Liver (tissue), 10 donors: ENCODE measurements at places on chromosomes 7 and 10. TPM values are rescaled to one million over a fixed set of nuclear protein-coding genes. Genes with fewer than 3 reads are reported as not detected.
A peak's percentile ranks its signal among the peaks of the same experiment; 100 is the strongest.

GRCh38 chr7:139626817-139627216, 103.3 kb downstream of the CLEC2L start:
- H3K36me3 ChIP-seq = peaks cover 62% of the 10 kb centered on the region
- H3K4me3 ChIP-seq = no peak overlapping the region
- H3K27me3 ChIP-seq = no peaks in the 10 kb centered on the region
- no peak overlapping the region for H3K27ac ChIP-seq
- H3K4me1 ChIP-seq = no peaks in the 10 kb centered on the region
- no peak for DNase-seq

DNA sequence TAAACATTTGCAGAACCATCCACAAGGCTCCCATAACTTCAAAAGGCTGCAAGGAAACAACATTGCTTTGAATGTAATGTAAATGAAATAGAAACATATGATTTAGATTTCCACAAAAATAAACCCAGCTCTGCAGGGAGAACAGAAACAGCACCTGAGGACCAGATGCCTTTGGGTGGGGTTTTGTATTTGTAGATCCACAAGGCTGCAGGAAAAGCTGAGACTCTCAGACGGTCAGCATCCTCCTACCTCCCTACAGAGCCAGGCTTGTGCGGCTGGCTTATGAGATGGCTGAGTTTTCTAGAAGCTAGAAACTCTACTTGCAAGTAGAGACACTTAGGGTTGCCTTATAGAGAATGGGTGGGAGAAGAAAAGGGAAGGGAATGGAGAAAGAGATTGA, 49.8 kb downstream of the FAM107B start:
- no peaks in the 10 kb centered on the region for H3K4me1 ChIP-seq
- no peaks in the 10 kb centered on the region for H3K27me3 ChIP-seq
- H3K36me3 ChIP-seq = no peaks in the 10 kb centered on the region
- no peak overlapping the region for H3K4me3 ChIP-seq
- no peak overlapping the region for H3K27ac ChIP-seq

DNA sequence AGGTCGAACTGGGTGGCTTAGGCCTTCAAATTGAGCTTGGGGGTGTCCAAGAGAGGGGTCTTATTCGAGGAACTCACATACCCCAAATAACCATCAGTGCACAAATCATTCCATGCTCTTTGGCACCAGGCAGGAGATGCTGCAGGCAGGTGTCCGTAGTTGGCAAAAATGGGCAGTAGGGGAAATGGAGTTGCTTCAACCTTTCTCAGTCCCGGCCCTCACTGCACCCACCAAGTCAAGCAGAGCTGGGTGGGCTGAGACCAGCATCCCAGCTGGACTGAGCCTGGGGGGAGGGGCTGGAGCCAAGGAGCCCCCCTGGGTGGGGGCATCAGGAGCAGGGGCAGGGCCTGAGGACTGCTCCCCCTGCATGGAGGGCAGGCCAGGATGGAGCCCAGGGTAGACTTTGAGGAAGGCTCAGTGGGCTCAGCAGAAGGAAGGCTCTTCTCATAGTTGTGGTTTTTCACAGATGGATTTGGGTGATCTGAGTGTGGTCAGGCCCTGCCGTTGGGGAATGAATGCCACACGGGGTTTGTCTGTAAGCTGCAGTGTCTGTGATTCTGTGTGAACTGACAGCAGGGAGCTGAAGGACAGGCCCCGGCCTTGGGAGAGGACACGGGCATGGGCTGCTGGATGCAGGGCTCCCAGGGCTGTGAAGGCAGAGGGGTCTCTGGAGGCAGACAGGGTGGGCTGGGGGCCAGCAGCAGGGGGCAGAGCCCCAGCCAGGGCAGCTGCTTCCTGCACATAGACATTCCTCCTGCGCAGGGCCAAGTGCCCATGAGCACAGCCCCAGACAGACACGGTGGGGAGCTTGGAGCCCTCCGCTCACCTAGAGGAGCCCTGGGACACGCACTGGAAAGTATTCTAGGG, 144.5 kb downstream of the ADCY1 start:
- no peak for DNase-seq
- H3K27me3 ChIP-seq = no peaks in the 10 kb centered on the region
- no peak overlapping the region for H3K27ac ChIP-seq

- H3K27ac ChIP-seq = no peak overlapping the region
- H3K27me3 ChIP-seq = no peaks in the 10 kb centered on the region
- H3K4me3 ChIP-seq = peak overlapping the region; percentile 40
- peaks cover 27% of the 10 kb centered on the region for H3K4me1 ChIP-seq
- no peaks in the 10 kb centered on the region for H3K36me3 ChIP-seq
- peak; percentile 46 for DNase-seq
These were observed 1.3 kb downstream of the CYTH3 start for GRCh38 chr7:6271060-6271658.

GRCh38 chr10:13978533-13979115, 352.1 kb downstream of the FRMD4A start:
- H3K4me3 ChIP-seq = no peak overlapping the region
- H3K27me3 ChIP-seq = no peaks in the 10 kb centered on the region
- H3K27ac ChIP-seq = no peak overlapping the region
- DNase-seq = no peak
- H3K4me1 ChIP-seq = peaks cover 10% of the 10 kb centered on the region

GRCh38 chr10:131929122-131929845, 28.5 kb downstream of the PPP2R2D start:
- H3K27ac ChIP-seq = no peak overlapping the region
- H3K27me3 ChIP-seq = no peaks in the 10 kb centered on the region
- peaks cover 8% of the 10 kb centered on the region for H3K4me1 ChIP-seq

DNA sequence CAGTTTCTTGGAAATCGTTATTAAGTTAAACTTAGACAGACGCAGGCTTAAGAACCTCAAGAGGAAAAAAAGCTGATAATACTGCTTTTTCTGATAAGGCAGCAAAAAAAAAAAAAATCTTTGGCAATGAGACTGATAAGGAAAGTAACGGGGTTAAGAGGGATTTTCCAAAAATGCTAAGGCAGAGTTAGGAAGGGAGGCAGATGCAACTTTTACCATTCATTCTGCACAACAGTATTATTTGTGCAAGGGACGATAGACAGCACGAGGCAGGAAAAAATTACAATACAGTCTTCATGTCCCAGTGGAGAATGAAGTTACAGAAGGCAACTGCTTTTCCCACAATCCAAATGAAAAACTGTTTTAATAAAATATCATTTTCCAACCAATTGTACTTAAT, 194.0 kb downstream of the DOCK4 start:
- no peak overlapping the region for H3K27ac ChIP-seq
- DNase-seq = no peak
- no peak overlapping the region for H3K4me3 ChIP-seq
- H3K4me1 ChIP-seq = peaks cover 4% of the 10 kb centered on the region
- H3K27me3 ChIP-seq = no peaks in the 10 kb centered on the region

- H3K27ac ChIP-seq = no peak overlapping the region
- no peaks in the 10 kb centered on the region for H3K27me3 ChIP-seq
- H3K36me3 ChIP-seq = no peaks in the 10 kb centered on the region
- DNase-seq = no peak
These were observed 120.4 kb upstream of the TARP start for GRCh38 chr7:38393874-38394273.

DNA sequence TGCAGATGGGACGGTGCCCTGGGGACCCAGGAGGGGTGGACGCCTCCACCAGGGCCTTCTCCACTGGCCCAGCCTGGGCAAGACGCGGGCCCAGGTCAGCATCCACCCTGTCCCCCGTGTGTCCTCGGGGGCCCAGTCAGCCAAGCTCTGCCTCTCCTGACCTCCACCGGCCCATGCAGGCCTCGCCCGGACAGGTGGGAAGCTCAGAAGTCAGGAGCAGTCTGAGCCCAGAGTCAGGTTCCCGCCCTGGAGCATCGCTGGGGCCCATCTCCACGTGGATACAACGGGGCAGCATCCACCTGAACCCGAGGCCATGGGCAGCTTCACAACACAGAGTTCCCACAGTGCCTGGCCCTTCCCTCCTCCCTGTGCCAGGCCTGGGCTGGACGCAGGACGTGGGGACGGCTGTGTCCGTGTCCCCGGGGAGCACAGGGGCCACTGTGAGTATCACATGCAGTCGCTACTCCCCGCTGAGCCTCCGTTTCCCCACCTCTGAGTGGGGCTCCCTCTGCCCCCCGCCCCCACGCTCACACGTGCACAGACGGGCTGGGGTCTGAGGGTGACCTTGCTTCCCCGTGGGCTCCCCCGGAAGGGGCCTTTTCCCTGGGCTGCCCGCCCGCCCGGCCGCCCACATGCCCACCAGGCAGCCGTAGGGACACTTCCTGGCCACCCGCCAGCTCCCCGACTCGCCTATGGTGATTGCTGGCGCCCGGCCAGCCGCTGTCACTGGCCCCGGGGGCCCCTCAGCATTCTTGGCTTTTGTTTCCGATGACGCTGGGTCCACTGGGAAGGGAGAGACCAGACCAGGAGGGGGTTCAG, 64.3 kb downstream of the PDGFA start:
- no peak overlapping the region for H3K4me3 ChIP-seq
- H3K27me3 ChIP-seq = no peaks in the 10 kb centered on the region
- no peaks in the 10 kb centered on the region for H3K36me3 ChIP-seq
- no peaks in the 10 kb centered on the region for H3K4me1 ChIP-seq
- no peak for DNase-seq

DNA sequence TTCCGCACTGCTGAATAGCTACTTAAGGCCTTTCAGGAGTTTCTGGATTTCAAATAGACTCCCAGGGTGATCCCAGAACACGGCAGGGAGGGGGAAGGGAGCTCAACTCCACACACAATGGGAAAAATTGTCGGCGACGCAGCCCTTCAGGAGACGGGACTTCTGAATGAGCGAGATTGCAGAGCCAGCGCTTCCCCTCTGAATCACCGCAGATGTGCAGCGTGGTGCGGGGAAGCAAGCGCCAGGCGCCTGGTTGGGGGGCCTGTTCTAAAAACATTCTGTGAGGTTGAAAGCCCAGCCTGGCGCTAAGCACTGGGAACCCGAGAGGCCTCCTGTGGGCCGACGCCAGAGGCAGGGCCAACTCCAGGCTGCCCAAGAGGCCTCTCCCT, 163.3 kb downstream of the MAD1L1 start:
- H3K27ac ChIP-seq = no peak overlapping the region

GRCh38 chr10:116444527-116445142, 17.0 kb downstream of the PNLIPRP3 start:
- no peaks in the 10 kb centered on the region for H3K27me3 ChIP-seq
- H3K4me3 ChIP-seq = no peak overlapping the region
- no peaks in the 10 kb centered on the region for H3K36me3 ChIP-seq

DNA sequence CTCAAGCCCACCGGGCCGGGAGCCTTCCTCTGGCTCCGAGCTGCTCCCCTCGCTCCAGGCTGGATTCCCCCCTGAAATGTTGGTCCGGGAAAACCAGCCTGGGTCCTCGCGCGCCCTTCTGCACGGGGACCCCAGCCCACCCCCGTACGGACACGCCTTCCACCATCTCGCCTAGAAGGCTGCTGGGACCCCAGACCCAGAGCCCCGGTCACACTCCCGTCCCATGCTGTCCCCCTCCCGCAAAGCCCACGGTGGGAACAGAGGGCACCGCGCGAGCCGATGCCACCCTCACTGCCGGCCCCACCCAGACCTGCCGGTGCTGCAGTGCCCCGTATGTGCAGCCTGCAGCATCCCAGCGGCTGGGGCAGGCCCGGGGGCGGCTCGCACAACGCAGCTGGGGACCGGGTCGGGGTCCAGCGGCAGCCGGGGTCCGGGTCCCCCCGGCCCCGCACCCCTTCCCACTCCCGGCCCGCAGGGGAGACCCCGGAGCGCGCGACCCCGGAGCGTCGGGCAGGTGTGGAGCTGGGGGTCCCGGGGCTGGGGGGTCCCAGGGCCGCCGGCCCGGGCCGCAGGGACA, 871 bp downstream of the SPOCK2 start:
- H3K36me3 ChIP-seq = no peaks in the 10 kb centered on the region
- peak overlapping the region; percentile 26 for H3K4me3 ChIP-seq
- peaks cover 2% of the 10 kb centered on the region for H3K27me3 ChIP-seq
- no peak for DNase-seq

DNA sequence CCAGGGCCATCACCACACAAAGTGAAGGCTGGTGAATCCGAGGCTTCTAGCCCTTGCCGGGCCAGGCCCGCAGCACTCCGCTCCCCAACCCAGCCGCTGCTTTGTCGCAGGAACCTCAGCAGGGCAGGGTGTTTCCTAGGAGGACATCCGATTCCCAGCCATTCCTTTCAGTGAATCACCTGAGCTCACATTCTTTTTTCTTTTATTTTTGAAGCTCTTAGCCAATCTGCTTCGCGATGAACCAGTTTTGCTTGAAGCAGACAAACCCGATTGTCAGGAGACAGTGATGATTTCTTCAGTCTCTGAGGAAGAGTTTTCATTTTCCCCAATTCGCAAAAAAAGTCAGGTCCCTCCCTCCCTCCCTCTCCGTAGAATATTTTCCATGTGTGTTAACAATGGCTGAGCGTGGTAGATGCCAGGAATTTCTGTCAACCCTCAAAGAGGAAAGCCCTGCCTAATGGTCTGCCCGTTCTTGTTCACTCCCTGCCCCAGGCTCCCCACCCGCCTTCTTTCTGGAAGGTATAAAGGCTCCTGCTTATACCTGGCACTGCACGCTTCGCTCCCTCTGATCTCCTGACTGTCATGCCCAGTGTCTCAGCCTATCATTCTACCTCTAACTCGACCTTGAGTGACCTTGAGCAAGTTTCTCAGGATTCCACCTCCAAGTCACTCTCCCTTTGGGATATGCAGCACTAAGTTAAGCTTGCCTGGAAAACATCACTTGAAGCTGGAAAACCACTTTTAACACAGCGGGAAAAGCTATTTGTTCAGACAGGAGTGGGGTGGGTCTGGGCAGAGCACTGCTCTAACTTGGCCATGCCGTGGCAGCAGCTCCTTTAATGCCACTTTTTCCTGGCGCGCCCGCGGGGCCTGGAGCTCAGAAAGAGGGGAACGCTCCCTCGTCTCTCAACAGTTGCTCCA, 35.1 kb downstream of the EGFR start:
- peaks cover 2% of the 10 kb centered on the region for H3K36me3 ChIP-seq
- peaks cover 3% of the 10 kb centered on the region for H3K4me1 ChIP-seq
- no peaks in the 10 kb centered on the region for H3K27me3 ChIP-seq
- H3K27ac ChIP-seq = no peak overlapping the region

GRCh38 chr7:69213878-69214277, 384.4 kb upstream of the AUTS2 start:
- H3K4me1 ChIP-seq = no peaks in the 10 kb centered on the region
- H3K27ac ChIP-seq = no peak overlapping the region
- no peak overlapping the region for H3K4me3 ChIP-seq
- DNase-seq = no peak
- no peaks in the 10 kb centered on the region for H3K36me3 ChIP-seq
- no peaks in the 10 kb centered on the region for H3K27me3 ChIP-seq

The CPXM2 gene
- 0.05 TPM for total RNA-seq

The RADIL gene
- 0.14 TPM for total RNA-seq

The WNT8B gene
- not detected for total RNA-seq
